ENCODE measurements at places on chromosomes 1 and 21.

DNA sequence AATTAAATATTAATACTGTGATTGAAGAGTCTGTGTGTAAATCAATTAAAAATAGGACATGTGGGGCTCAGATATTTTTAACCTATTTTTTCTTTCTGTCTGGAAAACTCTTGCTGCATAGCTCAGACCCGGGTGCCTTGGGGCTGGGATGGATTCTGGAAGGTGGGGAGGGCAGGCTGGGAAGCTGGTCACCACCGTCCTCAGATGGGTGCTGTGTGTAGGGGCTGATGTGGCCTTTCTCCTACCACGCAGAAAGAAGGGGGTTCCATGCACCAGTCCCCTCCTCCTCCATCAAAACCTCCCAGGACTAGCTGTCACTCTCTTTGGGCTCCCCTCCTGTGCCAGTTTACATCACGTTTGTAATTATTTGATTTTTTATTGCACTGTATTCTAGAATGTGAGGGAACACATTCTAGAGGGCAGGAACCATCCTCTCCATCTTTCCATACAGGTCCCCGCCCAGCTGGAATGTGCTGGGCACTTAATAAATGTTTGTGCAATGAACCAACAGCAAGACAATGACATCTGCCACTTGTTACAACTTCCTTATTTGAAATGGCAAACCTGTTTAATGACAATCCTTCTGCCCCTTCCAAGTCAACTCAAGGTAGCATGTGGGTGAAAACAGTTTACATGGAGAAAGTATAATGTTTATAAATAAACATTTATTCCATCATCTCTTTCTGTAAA, 104.3 kb downstream of the EDEM3 start:
- DNase-seq, result no peak

- no peak for DNase-seq
Observed at GRCh38 chr1:100469578-100469977, 68.4 kb upstream of the GPR88 start.

DNA sequence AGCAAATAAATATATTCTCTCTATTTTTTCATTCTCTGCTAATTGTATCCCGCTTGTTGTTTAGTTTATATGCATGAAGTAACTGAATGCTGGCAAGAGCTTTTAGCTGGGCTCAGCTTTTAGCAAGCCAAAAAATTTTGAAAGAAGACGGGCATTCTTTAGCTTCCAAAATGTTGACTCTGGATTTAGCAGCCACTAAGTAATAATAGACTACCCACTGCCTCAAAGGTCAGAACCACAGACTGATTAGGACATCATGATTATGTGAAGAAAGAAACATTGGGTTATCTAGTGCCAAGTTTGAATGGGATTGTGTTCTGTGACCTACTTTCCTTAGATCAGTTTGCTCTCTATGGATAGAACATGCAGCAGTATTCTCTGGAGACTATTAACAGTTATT, 80.3 kb upstream of the DPH5 start:
- no peak for DNase-seq

GRCh38 chr1:53585129-53585528, 125.9 kb downstream of the DMRTB1 start:
- DNase-seq, result no peak

GRCh38 chr1:185073725-185074124, 28.4 kb downstream of the RNF2 start:
- no peak for DNase-seq

GRCh38 chr21:25171438-25171837, 435.8 kb downstream of the MRPL39 start:
- no peak for DNase-seq

- DNase-seq, result no peak
Observed at GRCh38 chr1:182718311-182718710, 33.9 kb upstream of the RGS8 start.

DNA sequence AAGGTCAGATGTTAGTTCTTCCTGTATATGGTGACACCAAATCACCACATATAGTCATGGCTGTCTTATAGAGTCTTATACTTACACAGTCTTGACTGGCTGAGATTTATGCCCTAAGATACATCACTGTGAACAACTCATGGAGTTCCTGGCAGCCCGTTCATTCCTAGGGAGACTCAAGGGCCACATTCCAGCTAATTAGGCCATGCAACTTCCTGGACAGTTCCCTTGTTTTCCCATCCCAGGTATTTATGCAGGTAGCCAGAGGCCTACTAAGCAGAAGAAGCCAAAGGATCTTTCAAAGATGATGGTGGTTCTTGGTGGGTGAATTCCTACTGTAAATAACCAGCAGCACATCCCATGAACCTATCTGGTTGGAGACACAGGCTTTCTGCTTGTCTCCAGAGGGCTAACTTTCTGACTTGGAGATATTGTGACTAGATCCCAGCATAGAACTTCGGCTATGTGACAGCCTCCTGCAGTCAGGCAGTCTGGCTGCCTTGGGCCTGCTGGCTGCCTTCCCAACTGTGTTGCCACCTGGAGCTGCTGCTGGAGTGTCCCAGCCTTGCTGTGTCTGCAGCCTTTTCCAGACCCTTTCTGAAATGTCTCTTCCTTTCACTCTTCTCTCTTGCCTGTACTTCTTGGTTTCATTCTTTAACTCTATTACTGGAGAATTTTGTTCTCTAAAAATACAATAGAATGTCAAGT, 283.8 kb downstream of the CACNA1E start:
- DNase-seq, result no peak

- peak; percentile 75 for DNase-seq
Observed at GRCh38 chr21:34590520-34590919, 24.4 kb downstream of the RCAN1 start.

- DNase-seq, result no peak
Observed at GRCh38 chr1:173052681-173053196, 2.0 kb upstream of the TNFSF18 start.

- no peak for DNase-seq
Observed at GRCh38 chr1:67213164-67213563, 46.9 kb downstream of the IL23R start.

GRCh38 chr1:17527036-17527914, 12.2 kb upstream of the ARHGEF10L start:
- DNase-seq, result no peak

DNA sequence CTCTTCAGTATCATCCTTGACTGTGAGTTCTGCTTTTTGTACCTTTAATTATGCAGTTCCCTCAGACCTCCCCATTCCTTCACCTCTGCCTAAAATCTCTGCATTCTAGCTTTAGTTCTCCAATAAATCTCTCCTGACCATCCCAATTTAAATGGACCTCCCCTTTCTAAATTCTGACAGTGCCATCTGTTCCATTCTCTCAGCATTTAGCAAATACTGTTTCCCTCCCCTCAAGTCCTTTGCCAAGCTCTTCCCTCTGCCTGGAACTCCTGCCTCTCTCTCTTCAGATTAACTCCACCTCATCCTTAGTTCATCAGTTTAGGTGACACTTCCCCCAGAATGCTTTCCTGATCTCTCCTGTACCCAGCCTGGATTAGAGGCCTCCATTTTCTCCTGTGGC, 54.0 kb upstream of the JUN start:
- DNase-seq, result no peak

- no peak for DNase-seq
Observed at GRCh38 chr21:14879458-14879857, 185.3 kb downstream of the NRIP1 start.

- DNase-seq, result no peak
Observed at GRCh38 chr1:230303069-230303468, 123.1 kb downstream of the PGBD5 start.

- no peak for DNase-seq
Observed at GRCh38 chr1:211527888-211528287, 35.9 kb upstream of the RD3 start.

DNA sequence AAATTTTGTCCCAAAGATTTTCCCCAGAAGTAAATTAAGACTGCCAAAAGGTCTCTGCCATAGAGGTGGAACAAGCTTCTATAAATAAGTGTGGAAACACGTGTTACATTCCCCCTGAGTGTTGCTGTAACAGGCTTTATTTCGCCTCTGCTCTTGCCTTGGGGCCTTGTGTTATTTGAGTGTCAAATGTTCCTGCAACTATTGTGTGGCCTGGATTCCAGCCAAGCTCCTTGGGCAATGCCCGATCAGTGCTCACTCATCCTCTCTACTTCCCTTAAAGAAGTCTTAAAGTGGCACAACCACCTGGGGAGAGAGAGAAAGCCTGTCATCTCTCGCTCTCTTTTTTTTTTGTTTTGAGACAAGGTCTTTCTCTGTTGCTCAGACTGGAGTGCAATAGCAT, 156.7 kb downstream of the NR5A2 start:
- DNase-seq, result peak; percentile 66

DNA sequence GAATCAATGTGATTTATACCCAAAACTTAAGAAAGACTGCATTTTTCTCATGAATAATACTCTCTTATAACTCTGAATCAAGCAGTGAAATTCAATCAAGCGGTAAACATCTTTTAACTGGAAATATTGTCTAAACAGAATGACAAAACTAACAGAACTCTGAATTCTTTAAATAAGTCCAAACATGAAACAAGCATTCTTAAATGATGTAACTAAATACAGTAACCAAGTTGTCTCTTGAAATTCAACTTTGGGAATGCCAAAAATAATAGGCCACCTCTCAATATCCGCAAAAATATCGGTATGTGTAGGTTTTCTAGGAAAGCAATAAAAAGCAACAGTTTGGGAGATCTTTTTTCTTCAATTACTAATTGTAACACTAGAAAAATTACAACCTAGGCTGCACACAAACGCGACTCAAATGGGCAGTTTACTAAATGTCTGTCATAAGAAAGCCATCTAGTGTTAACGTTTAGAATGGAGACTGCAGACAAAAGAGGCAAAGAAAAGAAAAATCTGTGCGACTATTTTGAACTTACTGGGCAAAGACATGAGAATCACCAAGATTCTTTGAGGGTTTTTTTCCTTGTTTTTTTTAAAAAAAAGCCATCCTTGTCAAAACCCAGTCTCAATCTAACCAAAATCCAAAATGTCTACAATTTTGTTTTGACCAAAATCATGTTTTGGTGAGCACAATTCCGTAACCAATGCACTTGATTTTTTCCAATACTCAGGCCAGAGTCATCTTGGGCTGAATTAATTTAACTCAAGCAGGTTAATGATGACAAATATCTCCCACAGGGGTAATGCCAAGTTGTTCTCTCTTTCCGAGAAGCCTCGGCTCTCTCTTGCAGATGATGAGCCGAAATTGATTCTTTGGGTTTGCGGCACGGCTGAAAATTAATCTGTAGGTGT, 1.3 kb downstream of the SIPA1L2 start:
- no peak for DNase-seq

DNA sequence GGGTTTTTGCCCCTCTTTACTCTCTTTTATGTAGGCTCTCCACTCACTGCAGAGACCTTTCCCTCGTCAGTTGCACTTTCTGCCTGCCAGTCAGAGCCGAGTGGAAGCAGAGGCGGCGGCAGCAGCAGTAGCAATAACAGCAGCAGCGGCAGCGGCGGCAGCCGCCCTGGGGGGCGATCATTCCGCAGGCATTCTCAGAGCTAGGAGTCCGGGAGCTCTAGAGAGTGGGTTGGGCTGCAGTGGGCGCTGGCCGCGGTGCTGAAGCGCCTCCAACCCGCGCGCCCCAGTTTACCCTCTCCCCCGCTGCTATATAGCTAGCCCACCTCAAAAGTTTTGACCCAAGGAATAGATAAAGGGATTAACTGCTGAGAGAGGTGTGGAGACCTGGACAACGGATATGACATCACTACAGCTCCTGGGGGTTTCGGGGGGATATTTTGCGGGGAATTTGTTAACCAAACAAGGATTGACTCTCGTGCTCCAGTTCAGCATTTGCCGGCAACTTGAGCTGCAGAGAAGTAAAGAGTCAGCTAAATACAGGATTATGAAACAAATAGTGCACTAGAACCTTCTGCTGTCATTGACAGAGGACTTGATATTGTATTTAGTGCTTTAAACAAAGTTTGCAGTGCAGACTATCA, at the start of gene OLFM3:
OLFM3 (minus strand) TSS at position 102 of the 641 bp plus-strand sequence.
- no peak for DNase-seq

- DNase-seq, result no peak
Observed at GRCh38 chr1:10701145-10701544, 95.3 kb downstream of the CASZ1 start.

- no peak for DNase-seq
Observed at GRCh38 chr1:155794605-155795245, 62.3 kb downstream of the GON4L start.

GRCh38 chr1:46764402-46764801, 34.4 kb upstream of the CYP4B1 start:
- DNase-seq, result no peak

- no peak for DNase-seq
Observed at GRCh38 chr1:223706077-223706973, 6.0 kb upstream of the CAPN2 start.

DNA sequence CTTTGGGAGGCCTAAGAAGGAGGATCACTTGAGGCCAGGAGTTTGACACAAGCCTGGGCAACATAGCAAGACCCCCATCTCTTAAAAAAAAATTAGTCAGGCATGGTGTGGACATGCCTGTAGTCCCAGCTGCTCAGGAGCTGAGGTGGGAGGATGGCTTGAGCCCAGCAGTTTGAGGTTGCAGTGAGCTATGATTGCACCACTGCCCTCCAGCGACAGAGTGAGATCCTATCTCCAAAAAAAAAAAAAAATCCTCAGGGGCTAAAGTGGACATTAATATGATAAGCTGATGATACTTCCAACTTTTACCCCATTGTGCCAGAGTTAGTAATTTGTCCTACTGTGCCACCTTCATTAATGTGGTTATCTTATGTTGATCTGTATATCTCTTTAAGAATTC, 327.8 kb upstream of the FMN2 start:
- DNase-seq, result no peak

DNA sequence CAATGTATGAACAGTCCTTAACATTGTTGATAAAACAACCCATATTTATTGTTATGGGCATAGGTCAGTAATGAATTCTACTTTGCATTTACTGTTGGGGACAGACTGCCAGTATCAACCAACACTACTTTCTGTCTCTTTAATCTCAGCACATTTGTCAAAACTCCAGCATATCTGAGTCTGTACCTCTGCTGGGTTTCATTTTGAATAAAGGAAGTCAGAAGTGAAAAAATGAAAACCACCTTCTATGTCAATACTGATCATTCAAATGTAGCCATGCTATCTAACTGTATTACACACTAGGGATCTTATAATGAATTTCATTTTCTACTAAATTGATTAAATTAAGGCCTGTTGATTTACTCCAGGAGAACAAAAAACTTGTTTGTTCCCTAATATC, 24.2 kb upstream of the CXADR start:
- no peak for DNase-seq
